ENCODE measurements at places on chromosomes 7 and 10.

GRCh38 chr7:378551-379455, 88.8 kb downstream of the FOXL3 start:
- DNase-seq = no peak

GRCh38 chr7:80918399-80918798, 452 bp downstream of the SEMA3C start:
- DNase-seq = no peak

DNA sequence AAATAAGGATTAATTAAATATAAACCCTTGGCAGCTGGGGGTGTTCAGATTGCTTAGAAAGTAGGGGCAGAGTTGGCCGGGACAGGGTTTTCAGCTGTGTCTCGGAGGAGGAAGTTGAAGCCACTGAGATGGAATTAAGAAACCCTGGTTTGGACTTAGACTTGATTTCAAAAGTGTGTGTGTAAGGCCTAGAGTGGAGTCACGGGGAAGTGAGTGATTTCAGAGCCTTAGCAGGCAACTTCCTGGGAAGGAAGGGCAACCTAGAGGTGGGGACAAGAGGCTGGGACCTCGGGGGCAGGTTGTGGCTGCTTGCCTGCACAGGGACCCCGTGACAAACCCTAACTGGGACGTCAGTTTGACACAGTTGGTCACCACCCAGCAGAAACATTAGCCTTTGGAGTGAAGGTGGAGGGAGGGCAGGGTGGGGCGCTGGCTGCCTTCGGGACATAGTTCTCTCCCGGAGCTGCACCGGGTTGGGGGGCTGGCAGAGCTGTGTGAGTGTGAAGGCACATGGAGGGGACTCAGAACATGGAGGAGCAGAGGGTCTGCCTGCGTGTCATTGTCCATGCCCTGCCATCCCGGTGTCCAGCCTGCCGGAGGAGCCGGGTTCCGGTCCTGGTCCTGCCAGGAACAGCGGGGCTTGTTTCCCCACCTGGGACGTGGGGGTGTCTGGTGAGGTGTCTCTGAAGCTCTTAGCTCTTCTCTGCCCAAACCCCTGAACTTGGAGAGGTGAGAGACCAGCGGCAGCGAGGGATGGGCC, 1.8 kb downstream of the BRI3 start:
- DNase-seq = no peak

DNA sequence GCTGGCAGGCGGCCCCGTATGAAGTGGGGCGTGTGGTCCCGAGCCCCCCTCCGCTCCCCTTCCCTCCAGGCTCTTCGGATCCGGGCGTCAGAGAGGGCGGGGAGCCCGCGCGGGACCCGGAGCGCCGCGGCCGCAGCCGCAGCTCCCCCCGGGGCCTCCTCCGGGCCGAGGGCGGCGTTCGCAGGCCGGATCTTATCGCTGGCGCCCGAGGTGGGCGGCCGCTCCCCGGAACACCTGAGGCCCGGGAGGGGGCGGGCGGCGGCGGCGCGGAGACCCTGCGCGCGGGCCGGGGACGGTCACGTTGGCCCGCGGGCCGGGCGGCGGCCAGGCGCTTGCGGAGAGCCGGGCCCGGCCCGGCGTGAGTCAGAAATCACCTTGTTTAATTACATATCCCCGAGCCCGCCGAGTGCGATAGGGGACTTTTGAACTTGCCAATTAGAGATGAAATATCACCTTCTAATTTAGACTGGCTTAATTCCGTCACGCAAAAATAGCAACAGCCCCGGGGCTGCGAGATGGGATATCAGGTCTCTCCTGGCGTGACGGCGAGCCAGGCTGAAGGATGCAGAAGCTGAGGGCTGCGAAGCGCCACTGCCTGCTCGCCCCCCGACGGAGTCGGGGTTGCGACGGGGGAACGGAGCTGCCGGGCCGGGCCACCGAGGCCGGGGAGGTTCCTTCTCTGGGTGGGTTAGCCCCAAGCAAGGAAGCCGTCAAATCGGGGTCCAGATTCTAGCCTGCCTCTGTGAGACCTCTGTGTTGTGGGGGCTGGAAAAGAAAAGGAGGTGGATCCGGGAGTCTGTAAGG, 43.4 kb downstream of the LDB3 start:
- peak; percentile 24 for DNase-seq

- no peak for DNase-seq
Measured at GRCh38 chr10:102914781-102915180, 3.3 kb upstream of the CNNM2 start.

- DNase-seq = no peak
Measured at GRCh38 chr10:64275774-64276173, 754.6 kb downstream of the REEP3 start.

GRCh38 chr7:111199643-111200042, 108.7 kb downstream of the LRRN3 start:
- no peak for DNase-seq

- DNase-seq = no peak
Measured at GRCh38 chr10:118042827-118043242, 3.9 kb downstream of the RAB11FIP2 start.

GRCh38 chr7:87330316-87330715, 15.1 kb upstream of the CROT start:
- no peak for DNase-seq

DNA sequence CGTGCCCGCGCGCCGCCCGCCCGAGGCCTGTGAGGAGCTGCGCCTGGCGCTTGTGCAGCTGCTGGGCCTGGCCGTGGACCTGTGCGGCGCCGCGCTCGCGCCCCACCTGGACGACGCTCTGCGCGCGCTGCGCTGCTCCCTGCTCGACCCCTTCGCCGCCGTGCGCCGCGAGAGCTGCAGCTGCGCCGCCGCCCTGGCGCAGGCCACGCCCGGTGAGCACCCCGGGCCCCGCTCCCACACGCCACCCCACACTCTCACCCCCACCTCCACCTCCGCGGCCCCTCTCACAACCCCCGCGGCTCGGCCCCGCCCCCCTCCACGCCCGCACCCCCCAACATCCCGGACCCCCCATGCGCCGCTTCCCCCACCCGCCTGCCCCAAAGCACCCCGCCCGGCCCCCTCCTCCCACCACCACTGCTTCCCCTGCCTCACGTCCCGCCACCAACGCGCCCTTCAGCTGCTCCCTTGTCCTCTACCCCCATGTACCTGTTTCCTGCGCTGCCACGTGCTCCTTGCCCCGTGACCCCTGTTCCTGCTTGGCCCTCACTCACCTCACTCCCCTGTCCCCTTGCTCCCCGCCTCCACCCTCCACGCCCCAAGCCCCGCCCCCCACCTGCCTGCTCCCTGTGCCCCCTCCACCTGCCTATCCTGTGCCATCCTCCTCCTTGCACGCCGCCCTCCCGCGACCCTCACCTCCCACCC, at the start of gene PRKAR1B:
Gene PRKAR1B, minus strand, starts transcription at position 178 of the 702 bp plus-strand sequence. CDS start 15,776 bp downstream, outside the sequence.
- DNase-seq = no peak

DNA sequence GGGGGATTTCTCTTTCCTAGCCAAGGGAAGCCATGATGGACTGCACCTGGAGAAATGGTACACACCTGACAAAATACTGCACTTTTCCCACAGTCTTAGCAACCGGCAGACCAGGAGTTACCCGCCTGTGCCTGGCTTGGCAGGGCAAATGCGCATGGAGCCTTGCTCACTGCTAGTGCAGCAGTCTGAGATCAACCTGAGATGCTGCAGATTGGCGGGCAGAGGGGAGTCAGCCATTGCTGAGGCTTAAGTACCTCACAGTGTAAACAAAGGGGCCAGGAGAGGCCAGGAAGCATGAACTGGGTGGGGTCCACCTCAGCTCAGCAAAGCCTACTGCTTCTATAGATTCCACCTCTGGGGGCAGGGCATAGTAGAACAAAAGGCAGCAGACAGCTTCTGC, 49.4 kb downstream of the OR13A1 start:
- DNase-seq = no peak

DNA sequence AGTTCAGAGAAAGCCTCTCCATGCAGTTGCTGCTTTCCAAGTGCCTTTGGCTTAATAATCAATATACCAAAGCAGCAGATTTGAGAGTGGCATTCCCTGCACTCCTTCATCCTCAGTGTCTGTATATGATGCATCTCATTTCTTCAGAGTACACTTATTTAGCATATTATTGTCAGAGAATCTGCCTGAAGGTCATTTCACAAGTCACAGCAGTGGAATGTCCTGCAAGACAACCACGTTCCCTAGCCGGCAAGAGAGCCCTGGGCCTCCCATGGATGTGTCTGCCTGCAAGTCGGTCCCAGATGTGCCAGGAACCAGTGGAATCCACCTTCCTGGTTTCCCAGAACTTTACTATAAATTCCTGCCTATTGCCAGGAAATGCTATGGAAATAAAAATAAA, 289.4 kb upstream of the IGFBP3 start:
- no peak for DNase-seq

- DNase-seq = no peak
Measured at GRCh38 chr10:118720685-118721538, 33.9 kb downstream of the CACUL1 start.

- DNase-seq = no peak
Measured at GRCh38 chr10:1043532-1043995, 5.4 kb downstream of the IDI1 start.

DNA sequence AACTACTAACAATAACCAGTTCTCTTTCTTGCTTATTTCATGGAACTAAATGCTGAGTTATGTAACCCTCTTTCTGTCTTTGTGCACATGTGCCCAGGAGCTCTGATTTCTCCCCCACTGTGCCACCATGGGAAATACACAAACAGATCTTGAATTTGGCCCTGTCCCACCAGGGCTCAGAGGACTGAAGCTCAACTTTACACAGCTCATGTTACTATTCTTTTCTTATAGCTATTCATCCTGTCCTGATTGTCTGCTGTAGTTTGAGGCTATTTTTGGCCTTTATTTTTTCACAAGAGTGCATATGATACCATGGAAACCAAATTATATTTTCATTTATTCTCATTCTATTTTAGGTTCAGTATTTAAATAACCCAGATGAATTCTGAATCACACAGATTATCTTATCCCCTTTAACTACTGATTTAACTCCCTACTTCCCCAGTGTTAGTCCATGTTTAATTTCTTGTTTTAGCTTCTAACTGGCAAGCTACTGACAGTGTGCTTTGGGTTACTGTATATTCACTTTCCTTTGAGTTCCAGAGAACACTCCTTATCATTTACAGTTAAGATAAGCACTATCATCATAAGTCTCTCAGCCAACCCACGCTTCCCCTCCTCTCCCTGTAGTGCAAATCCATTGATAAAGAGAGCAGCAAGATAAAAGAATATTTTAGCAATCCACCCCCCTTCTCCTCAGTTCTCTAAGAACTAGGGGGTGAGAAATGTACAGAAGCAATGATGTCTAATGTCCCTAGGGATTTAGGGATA, 71.8 kb upstream of the GSDME start:
- DNase-seq = no peak

DNA sequence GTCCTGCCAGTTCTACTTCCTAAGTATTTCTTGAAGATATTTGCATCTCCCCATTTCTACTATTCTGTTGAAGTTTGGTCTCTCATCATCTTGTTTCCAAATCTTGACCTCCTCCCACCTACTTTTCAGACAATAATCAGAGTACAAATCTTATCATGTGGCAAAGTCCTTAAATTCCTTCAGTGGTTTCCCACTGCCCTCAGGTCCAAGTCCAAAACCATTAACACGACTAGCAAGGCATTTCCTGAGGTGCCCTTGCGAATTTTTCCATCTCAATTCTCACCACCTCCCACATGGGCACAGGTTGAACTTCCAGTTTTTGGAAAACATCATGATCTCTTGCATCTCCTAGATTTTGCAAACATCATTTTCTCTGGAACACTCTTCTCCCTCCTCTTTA, 97.2 kb upstream of the CDK1 start:
- DNase-seq = no peak
